Stimulated activated naive CD8-positive, alpha-beta T cell treated with anti-CD3 and anti-CD28 coated beads, Interleukin-15, amount 100 ng/mL, for 72 hours (primary cell): ENCODE measurements at places on chromosomes 2 and 18.

GRCh38 chr18:70289351-70290312, 787 bp downstream of the SOCS6 start:
- DNase-seq, result peak; percentile 36

GRCh38 chr2:12059616-12060441, 313.4 kb downstream of the LPIN1 start:
- no peak for DNase-seq

GRCh38 chr2:162058973-162059668, 14.9 kb downstream of the DPP4 start:
- peak; percentile 31 for DNase-seq

- peak; percentile 76 for DNase-seq
Observed at GRCh38 chr2:196131384-196131937, 39.9 kb downstream of the STK17B start.

- no peak for DNase-seq
Observed at GRCh38 chr18:24272229-24272525, 125.4 kb downstream of the OSBPL1A start.

- DNase-seq, result no peak
Observed at GRCh38 chr2:31736695-31737454, 156.1 kb upstream of the SRD5A2 start.

DNA sequence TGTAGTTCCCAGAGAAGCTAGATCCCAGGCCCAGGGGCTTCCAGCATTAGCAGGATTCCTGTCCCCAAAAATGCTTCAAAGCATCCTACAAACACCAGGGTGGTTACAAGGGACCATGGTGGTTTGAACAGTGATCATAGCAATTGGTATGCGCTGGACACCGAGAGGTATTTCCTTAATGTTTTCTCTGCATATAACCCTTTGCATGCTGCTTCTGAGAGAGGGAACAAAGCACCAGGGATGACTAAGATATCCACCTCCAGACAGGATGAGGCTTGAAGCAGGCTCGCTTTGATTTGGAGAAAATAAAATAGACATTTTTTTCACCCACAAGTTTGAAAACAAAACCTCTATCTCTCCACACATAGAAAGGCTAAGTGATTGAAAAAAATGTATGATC, 50.5 kb upstream of the TSPYL6 start:
- DNase-seq, result no peak

DNA sequence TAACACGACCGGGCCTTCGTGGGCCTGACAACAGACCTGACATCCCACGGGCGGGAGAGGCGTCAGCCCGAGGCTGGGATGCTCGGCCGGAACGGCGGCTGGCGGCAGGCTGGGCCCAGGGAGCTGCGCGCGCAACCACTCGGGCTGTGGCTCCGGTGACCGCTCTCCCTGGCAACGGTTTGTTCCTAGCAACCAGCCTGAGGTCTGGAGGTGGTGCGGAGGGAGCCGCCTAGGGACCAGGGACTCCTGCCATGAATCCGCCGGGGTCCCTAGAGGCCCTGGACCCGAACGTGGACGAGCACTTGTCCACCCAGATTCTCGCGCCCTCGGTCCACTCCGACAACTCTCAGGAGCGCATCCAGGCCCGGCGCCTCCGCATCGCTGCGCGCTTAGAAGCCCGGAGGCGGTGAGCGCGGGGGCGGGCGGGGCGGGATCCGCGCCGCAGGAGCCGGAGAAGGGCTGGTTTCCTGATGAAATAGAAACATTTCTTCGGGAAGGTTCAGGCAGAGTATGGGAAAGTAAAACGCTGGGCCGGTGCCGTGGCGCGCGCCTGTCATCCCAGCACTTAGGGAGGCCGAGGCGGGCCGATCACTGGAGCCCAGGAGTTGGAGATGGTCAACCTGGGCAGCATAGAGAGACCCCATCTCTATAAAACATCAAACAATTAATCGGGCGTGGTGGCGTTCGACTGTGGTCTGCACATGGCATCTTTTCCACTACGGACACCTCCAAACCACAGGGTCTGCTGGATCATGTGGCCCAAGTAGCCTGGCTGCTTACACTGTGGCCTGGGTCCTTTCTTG, at the start of gene DRC1:
Gene DRC1, plus strand, starts transcription at position 182 of the 803 bp plus-strand sequence. Its CDS starts 70 bp downstream, at position 252.
- DNase-seq, result peak; percentile 34

DNA sequence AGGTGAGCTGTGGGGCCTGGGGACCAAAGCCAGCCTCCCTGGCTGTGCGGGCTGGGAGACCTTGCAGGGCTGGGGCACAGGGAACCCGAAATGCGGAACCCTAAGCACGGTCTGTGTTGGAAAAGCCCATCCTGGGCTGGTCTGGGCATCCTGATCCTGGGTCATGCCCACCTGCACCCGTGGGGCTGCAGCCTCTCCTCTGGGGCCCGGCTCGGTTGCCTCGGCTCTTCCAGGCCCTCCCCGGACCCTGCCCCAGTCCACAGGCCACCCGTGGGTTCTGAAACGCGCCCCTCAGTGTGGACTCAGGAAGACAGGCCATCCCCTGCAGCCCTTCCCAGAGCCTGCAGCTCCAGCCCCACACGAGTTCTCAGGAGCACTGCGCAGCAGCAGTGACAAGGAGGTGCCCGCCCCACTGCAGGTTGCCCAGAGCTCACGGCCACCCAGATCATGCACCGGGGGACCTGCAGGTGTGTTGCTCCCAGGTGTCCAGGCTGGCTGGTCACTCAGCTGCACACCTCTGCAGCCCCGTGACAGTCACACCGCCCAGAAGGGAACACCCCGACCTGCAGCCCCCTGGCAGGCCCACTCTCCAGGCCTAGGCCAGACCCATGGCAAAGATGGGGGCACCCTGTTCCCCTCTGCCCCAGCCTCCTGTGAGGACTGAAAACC, 12.2 kb upstream of the NFATC1 start:
- DNase-seq, result no peak

GRCh38 chr2:43318791-43319190, 92.4 kb upstream of the ZFP36L2 start:
- no peak for DNase-seq

GRCh38 chr2:777546-777945, 100.3 kb upstream of the TMEM18 start:
- DNase-seq, result no peak

- no peak for DNase-seq
Observed at GRCh38 chr2:132783883-132784282, 113.9 kb upstream of the LYPD1 start.

DNA sequence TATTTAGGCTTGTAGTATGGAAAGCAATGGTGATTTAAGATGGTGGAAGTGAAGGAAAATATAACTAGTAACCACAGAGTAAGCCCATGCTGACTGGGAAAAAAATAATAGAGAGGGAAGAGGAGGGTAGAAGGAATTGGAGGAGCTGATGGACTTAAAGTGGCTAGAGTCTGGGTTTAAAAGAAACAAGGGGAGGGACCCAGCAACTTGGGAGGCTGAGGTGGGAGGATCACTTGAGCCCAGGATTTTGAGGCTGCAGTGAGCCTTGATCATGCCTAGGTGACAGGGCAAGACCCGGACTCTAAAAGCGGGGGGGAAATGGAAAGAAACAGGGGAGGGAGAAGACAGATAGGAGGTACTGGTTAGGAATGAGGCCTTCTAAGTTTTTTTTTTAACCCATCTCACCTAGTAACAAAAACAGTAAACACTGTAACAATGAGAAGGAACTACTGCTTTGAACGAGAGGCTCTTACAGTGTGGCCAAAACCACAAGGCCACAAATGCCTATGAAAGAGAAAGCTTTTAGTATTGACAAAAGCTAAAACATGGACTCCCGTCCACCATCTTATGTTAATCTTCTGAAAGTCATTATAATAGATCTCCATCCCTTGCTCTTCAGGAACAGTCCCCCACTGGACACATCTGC, 26.6 kb downstream of the METTL8 start:
- DNase-seq, result no peak

- DNase-seq, result no peak
Observed at GRCh38 chr2:105291981-105292380, 37.6 kb downstream of the TGFBRAP1 start.

GRCh38 chr2:216505133-216506106, 6.8 kb downstream of the RPL37A start:
- DNase-seq, result no peak

DNA sequence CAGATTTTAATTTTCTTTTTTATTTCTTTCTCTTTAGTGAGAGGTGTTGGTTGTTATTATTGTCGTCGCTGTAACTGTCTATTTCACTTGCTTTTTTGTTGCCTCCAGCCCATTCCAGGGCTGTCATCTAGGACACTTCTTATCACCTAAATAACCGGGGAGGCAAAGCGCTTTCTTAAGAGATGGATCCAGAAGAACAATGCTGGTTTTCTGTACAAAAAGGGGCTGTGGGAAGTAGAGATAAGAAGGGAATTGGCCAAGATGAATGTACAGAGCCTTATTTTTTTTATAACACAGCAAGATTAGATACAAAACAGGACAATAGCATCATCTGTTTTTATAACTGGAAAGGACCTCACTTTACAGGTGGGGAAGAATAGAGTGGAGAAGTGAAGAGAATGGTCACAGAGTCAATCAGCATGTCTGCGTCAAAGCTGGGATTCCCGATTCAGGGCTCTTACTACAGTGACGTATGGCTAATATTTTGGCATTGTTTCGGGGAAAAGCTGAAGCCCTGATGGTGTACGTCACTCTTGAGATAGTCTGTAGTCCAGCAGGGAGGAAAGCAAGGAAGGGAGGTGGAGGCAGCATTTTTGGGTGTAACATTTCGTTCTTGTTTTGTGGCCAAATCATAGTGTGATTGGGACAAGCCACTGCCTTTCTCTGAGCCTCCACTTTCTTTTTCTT, 23.2 kb downstream of the IL1B start:
- DNase-seq, result no peak

DNA sequence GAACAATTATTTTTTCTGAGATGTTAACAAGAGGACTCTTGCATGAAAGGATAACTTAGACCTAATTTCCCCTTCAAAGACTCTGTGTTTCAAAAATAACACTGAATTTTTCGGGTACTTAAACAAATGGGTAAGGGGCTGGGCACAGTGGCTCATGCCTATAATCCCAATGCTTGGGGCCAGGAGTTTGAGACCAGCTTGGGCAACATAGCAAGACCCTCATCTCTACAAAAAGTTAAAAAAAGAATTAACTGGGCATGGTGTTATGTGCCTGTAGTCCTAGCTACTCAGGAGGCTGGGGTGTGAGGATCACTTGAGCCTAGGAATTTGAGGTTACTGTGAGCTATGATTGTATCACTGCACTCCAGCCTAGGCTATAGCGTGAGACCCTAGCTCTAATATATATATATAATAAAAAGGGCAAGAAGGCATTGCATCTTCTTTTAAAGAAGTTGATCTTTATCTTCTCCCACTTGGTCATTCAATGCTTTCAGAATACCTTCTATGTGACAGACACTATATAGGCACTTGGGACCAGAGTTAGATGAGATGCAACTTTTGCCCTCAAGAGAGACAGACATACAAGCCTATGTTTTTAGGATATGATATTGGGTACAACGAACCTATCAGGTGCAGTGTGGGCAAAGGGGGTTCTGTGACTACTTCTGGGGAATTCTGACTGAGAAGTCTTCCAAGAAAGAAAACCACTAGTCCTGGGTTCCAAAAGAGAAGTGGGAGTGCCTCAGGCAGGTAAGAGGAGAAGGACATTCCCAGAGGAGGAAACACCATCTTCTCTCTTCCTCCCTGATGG, 120.0 kb downstream of the MYCN start:
- DNase-seq, result no peak

GRCh38 chr2:218256612-218257350, 4.0 kb upstream of the GPBAR1 start:
- no peak for DNase-seq

DNA sequence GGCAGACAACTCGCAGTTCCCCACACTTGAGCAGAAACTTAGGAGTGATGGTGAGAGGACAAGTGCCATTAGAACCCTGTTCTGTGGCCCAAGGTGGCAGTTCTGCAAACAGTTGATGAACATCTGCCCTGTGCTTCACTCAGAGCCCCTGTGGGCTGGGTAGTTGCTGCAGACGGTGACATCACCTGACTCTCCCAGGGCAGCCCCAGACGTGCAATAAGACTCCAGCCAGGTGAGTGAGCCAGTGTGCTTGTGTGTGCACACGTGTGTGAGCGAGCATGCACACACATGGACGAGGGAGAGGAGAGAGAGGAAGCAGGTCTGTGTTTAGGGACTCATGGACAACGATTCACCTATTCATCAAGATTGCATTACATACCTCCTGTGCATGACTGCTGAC, 136.0 kb upstream of the GLI2 start:
- DNase-seq, result no peak

DNA sequence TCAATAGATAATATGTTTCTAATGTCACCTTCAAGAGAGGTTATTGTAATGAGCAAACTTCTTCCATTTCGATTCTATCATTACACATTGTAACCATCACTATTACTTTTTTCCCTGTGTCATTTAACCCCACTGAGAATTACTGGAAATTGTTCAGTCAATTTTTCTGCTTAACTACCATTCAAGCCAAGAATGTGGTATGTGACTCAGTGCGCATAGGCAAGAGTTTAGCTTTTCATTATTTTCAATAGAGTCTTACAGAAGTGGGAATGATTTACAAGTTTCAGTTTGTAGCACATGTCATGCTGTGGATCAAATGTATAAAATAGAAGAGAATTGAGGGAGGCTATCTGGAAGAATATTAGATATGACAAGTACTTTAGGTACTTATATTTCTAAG, 34.3 kb upstream of the PIEZO2 start:
- DNase-seq, result no peak

- no peak for DNase-seq
Observed at GRCh38 chr2:25814681-25815080, 63.6 kb downstream of the ASXL2 start.

GRCh38 chr2:217979151-217979811, 23.5 kb downstream of the TNS1 start:
- no peak for DNase-seq
